Renal pelvis (tissue), 12 donors: ENCODE measurements at places on chromosomes 4 and X. TPM values are rescaled to one million over a fixed set of nuclear protein-coding genes. Genes with fewer than 3 reads are reported as not detected.

The DSPP gene
- polyA plus RNA-seq, result 0.04 TPM

The CD99 gene
- 209 TPM for polyA plus RNA-seq

DNA sequence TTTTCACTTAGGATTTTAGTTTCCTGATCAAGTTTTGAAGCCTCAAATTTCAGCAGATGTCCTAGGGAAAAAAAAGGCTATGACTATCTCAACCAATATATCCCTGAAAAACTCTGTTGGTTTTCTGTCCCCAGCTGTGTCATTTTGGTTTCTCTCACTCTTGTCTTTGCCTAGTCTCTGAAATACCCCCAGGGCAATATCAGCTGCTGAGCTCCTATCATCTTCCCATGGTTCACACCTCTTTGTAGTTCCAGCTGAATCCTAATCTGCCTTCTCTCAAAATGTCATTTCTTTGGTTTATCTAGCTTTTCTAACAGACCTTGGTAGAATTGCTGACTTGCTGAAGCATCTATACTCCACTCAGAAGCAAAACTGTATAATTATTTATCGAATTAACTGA, 2370.5 kb downstream of the ARAP2 start:
- DNase-seq, result no peak

The CCDC158 gene
- polyA plus RNA-seq, result 0.56 TPM

The UGT2B11 gene
- polyA plus RNA-seq, result 0.30 TPM

GRCh38 chr4:102832667-102833066, 5.3 kb upstream of the UBE2D3 start:
- no peak for DNase-seq

- no peak for DNase-seq
These were observed 323.3 kb downstream of the DCTD start for GRCh38 chr4:182593864-182594263.

The PDZD11 gene
- polyA plus RNA-seq, result 48.8 TPM

The GLRA3 gene
- 0.09 TPM for polyA plus RNA-seq

The SYTL4 gene
- polyA plus RNA-seq, result 16.3 TPM

The RASGEF1B gene
- 10.5 TPM for polyA plus RNA-seq

The FGG gene
- not detected for polyA plus RNA-seq

The COX7B gene
- polyA plus RNA-seq, result 245 TPM

DNA sequence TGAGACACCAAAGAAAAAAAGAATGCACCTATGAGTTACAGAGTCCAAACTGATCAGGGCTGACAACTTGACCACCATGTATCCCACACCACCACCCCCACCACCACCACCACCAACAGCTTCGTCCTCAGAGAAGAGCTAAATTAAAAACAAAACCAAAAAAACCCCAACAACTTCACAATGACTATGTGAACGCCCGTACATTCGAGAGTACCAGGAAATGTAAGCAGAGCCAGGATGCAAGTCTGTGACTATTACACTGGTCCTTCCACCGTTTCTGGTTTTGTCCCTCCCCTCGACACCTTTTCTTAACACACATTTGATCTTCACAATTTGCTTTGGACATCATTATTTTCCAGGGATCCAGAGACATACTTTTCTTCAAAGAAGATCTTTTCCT, 51.0 kb downstream of the WFS1 start:
- no peak for DNase-seq

DNA sequence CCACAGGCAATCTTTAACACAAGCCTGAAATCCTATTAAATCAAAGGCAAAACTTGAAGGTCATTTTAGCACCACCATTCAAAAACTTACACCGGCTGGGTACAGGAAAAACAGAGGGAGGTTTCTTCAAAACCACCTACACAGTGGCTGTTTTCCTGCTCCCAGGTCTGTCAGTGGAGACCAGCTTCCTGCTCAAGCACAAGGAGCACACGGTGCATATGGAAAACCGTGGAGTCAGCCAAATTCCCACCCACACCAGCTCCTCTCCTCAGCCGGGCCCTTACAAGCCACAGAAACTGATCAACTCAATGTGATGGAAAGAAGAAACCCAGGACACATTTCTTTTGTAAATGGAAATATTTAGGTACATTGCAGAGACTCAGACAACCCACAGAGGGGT, 14.3 kb upstream of the FAM241A start:
- DNase-seq, result no peak

The STK32B gene
- polyA plus RNA-seq, result 10.6 TPM

- DNase-seq, result no peak
These were observed 109.2 kb upstream of the CXCL13 start for GRCh38 chr4:77496457-77496856.

GRCh38 chrX:49042581-49043219, 457 bp downstream of the TFE3 start:
- DNase-seq, result no peak

DNA sequence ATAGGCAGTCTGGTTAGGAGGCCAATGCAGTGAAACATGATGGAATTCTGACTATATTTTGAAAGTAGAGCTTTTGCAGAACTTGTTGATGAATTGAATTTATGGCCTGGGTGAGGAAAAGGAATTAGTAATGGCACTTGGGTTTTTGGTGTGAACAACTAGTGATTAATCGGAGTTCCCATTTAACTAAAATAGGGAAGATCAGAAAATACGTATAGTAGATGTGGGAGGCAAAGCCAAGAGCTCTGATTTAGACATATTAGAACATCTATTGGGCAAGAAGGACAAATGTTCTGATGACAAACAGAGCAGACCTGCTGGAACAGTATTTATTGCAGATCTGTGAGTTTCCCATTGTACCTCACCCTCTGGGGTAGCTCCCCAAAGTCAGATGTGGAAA, 12.3 kb upstream of the NDP start:
- DNase-seq, result no peak

- no peak for DNase-seq
These were observed 28.9 kb upstream of the GTPBP6 start for GRCh38 chrX:347351-348117.

GRCh38 chrX:130085551-130086446, 24.5 kb downstream of the ELF4 start:
- DNase-seq, result no peak

GRCh38 chrX:113947548-113947947, 636.3 kb upstream of the HTR2C start:
- DNase-seq, result no peak

DNA sequence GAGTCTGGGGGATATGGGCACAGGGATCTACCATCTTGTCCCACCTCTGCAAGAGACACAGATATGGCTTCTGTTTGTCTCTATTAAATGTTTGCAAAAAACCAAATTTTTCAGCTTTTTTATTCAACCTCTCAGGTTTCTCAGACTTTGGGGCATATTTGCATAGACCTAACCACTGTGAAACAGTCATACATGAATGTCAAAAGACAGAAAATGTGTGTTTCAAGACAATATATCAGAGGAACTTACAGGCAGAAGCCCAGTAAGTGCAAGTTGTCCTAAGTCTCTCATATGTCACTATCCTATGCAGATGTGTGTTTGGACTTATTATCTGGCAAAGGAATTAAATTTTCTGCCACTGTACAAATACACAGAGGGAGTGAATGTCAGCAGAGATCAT, 951.2 kb downstream of the PCDH18 start:
- no peak for DNase-seq

- DNase-seq, result no peak
These were observed 75.7 kb downstream of the AGTR2 start for GRCh38 chrX:116246261-116246660.
